GM04503 (cell line): ENCODE measurements at places on chromosomes 3 and 15.
A peak's percentile ranks its signal among the peaks of the same experiment; 100 is the strongest.

- DNase-seq: no peak
Measured at GRCh38 chr3:180335050-180335449, 266.9 kb upstream of the TTC14 start.

DNA sequence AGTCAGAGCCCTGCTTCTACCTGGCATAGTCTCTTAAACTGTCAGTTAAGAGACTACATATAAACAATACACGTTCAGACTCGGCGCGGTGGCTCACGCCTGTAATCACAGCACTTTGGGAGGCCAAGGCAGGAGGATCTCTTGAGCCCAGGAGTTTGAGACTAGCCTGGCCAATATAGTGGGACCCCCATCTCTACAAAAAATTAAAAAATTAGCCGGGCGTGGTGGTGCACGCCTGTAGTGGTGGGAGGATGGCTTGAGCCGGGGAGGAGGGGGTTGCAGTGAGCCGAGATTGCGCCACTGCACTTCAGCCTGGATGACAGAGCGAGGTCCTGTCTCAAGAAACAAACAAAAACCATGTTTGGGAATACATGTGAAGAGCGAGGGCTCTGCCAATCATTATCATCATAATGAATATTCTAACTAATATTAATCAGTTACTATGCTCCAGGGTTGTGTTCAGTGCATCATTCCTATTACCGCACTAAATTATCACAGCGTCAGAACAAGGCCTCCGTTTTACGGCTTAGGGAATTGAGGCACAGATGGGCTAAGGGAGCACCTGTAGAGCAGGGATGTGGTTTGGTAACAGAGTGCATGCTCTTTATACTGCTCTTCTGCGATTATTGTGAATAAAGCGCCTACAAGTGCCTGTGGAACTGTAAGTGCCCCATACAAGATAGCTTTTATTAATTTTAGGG is 844 bp upstream of the UQCC5 start:
- DNase-seq: no peak

GRCh38 chr3:97742036-97742435 is 22.5 kb upstream of the ARL6 start:
- DNase-seq: no peak

- DNase-seq: no peak
Measured at GRCh38 chr3:195270817-195271409, at the start of gene XXYLT1. XXYLT1 (minus strand) TSS chr3:195271159; CDS start chr3:195271058, 101 bp downstream.

DNA sequence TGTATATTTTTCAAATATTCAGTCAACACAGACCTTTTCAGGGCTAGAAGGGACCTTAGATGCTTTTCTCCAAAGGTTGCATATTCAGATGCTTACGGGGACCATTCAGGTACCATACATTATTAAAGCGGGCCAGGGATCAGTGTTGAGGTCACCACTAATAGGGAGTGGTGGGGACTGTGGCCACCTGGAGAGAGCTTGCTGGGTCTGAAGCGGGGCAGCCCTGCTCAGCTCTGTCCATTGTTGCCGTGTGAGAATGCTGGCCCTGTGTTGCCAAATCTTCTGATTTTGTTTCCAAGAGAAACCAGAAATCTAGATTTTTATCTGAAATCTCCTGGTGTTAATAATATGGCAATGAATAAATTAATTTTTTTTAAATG is 23.7 kb downstream of the ABHD2 start:
- DNase-seq: no peak

- DNase-seq: no peak
Measured at GRCh38 chr15:29490747-29491471, 221.3 kb upstream of the NSMCE3 start.

GRCh38 chr3:65020281-65021160 is 332.7 kb upstream of the ADAMTS9 start:
- DNase-seq: no peak

DNA sequence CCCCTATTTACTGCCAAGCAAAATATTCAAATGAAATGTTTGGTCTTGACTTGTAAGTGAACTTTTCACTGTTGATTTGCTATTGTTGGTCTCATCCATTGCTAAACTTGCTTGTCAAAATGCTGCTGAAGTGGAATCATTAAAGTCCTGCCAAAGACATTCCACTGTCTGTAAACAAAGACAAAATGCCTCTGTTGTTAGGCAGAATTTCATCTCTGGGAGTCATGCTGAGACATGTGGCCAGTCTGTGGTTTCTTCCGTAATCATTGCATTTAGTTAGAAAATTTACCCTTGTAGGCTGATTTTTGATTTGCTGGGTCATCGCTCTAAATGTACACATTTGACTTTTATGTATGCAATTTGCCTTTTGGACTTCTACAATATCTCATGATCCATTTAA is 577.7 kb downstream of the MECOM start:
- DNase-seq: peak; percentile 97

GRCh38 chr3:181912384-181912783 is 200.7 kb downstream of the SOX2 start:
- DNase-seq: no peak

GRCh38 chr3:196624907-196625306 is 14.6 kb upstream of the NRROS start:
- DNase-seq: no peak

DNA sequence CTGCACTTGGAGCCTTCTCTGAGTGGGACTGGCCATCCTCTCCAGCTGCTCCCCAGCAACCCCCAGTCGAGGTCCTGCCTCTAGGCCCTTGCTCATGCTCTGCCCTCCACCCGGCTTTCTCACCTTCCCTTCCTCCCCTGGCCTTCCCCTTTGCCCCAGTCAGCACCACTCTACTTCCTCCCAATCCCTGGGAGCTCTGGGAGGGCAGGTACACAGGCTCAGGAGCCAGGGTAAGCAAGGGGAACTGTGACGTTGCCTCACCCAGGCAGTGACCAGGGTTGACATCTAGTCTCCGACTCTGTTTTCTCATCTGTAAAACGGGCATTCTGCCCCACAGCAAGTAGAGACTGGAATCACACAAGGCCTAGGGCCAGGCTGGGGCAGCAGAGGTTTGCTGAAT is 66.6 kb upstream of the TMEM115 start:
- DNase-seq: no peak

DNA sequence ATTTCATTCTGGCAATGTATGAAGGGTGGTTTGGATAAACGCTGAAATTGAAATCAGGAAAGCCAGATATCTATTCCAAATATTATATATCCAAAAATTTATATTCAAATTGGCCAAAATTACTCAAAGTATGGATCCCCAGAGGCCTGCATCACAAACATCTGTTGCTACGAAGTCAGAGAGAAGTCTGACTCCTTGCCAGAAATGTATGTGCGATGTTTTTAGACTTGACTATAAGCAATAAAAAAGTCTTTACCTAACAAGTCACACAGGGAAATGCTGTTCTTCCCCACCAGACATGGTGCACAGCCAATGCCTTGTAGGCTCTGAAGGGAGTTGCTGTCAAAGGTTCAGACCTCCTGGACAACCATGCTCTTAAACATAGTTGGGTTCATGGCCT is 533.1 kb downstream of the OTOL1 start:
- DNase-seq: no peak

DNA sequence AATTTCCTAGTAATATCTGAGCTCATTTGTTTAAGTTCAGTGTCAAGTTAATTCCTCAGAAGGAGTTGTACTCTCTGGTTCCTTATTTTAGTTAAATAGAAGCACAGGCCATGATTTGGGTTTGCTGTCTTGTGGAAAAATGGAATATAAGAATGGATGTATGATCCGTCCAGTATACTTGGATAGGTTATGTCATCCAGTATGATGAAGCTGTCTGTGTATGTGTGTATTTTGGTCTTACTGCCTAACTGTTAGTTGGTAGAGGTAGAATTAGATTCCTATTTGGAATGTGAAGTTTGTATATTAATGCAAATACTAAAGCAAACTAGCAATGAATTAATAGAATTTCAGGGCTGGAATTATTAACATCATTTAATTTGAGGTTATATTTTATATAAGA is 7.9 kb downstream of the KBTBD8 start:
- no peak for DNase-seq

DNA sequence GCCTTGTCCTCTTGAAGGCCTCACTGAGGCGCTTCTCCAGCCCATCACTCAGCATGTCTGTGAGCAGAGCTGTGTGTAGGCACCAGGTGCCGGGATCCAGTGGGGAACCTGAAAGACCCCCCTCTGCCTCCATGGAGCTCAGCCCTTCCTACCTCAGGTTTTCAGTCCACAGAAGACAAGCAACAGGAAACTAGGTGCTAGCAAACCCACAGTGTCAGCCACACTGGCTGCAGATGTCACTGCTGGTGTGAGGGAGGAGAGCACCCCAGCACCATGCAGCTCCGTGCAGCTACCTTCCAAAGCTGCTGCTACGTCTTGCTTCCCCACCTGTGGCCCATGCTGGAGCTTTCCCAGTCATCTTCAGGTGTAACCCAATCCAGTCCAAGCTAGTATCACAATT is 17.9 kb downstream of the PSTPIP1 start:
- DNase-seq: no peak

- peak; percentile 30 for DNase-seq
Measured at GRCh38 chr3:173502983-173503568, 105.5 kb downstream of the NLGN1 start.

GRCh38 chr15:94259121-94259751 is 27.9 kb downstream of the MCTP2 start:
- no peak for DNase-seq

GRCh38 chr3:43770426-43771103 is 79.8 kb downstream of the ABHD5 start:
- no peak for DNase-seq

DNA sequence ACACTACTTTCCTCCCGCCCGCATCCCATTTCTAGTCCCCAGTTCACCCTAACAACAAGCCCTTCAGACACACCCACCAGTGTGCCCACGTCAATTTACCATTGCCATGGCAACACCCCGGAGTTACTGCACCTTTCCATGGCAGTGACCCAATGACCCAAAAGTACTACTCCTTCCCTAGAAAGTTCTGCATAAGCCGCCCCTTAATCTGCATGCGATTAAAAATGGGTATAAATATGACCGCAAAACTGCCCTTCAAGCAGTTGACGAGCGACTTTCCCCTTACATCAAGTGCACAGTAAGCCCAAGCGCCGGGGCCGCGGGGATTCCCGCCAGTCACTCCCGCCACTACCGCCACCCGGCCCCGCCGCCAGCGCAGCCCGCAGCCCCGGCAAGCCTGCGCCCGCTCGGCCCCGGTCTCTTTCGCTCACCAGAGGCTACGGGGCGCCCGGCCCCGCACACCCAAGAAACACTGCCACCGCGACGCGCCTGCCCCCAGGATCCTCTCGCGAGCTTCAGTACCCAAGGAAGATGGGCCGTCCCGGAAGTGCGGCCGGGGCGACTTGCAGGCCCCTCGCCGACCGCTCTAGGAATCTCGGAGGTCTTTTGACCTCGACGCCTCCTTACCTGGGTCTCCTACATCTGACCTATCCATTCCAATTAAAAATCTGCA is 27.2 kb upstream of the ZNF502 start:
- DNase-seq: peak; percentile 26
